ENCODE measurements at places on chromosomes 16 and 17.

DNA sequence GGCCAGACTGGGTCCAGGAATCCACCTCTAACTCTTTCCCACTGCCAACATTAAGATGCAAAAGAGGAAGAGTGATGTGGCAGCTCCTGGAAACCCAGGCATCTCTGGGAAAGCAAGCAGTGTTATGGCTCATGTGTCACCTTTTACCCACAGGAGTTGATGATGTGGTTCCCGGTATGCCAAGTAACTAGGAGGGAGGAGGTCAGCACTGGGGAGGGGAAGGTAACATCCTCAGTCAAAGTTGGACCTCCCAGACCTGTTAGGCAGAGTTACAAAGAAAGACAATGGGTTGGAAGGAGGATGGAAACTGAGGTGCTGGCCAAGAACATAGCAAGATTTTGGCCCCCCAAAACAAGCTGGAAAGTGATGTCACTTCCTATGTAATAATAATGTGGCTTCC, 11.4 kb downstream of the KRABD2 start:
- DNase-seq, result no peak

DNA sequence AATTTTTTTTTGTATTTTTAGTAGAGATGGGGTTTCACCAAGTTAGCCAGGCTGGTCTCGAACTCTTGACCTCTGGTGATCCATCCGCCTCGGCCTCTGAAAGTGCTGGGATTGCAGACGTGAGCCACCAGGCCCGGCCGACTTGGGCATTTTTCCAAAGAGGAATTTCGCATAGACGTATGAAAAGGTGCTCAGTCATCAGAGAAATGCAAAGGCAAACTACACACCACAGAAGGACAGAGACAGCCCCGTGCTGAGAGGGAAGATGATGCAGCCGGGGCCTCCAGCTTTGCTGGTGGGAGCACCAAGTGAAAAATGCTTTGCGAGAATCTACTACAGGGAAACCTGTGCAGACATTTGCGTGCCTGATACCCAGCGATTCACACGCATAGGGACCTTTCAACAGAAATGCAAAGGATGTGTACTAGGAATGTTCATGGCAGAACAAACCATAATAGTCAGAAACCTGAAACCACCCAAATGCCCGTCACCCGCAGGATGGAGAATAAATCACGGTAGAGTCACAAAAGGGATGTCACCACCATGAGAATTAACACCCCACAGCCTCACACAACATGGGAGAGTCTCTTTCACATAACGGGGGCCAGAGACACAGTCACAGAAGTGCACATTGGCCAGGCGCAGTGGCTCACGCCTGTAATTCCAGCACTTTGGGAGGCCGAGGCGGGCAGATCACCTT, 5.2 kb downstream of the RAB40B start:
- no peak for DNase-seq

- no peak for DNase-seq
Observed at GRCh38 chr16:88956546-88957432, 20.2 kb downstream of the CBFA2T3 start.

DNA sequence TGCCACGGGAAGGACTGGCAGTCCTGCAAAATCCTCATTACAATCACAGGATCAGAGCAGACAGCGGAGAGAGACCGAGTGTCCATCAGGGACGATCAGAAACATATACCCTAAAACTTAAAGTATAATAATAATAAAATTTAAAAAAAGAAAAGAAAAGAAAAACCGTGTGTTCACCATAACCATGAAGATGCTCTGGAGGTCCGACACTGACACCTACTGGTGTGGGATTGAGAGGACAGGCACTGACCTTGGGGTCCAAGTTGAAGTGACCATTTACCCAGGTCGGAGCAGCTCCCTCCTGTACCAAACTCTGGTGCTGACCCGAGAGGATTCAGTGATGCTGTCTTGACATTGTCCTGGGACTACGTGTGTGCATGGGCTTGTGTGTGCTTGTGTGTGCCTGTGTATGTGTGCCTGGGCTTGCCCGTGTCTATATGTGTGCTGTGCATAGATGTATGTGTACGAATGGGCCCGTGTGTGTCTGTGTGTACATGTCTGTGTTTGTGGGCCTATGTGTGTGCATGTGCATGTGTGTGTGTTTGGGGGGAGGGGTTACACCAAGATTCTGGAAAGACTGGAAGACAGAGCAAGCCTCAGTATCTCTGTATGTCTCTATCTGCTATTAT, 10.0 kb upstream of the CD300LD start:
- no peak for DNase-seq

DNA sequence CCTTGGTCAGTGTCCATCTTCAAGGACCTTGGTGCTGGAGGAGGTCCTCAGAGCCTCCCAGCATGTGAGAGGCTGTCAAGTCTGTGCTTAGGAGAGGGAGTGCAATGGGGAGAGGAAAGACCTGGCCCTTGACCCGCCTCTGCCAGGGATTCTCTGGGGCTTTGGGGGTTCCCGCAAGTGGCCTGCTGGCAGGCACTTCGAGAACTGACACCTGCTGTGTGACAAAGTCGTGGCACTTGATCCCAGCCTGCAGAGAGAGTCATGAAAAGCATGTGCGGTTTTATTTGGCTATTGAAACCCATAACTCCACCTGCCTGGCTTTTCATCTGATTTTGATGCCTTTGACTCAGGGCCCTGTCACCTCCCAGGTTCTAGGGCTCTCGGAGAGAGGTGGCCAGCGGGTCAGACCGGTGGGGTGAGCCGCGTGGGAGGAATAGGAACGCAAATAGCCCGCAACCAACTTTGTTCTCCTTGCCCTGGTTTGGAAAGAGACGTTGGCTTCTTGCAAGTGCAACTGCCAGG, 42.8 kb upstream of the GSE1 start:
- no peak for DNase-seq

Data from upper lobe of right lung (tissue), 1 donor.